ENCODE measurements at places on chromosomes 11 and 22.

DNA sequence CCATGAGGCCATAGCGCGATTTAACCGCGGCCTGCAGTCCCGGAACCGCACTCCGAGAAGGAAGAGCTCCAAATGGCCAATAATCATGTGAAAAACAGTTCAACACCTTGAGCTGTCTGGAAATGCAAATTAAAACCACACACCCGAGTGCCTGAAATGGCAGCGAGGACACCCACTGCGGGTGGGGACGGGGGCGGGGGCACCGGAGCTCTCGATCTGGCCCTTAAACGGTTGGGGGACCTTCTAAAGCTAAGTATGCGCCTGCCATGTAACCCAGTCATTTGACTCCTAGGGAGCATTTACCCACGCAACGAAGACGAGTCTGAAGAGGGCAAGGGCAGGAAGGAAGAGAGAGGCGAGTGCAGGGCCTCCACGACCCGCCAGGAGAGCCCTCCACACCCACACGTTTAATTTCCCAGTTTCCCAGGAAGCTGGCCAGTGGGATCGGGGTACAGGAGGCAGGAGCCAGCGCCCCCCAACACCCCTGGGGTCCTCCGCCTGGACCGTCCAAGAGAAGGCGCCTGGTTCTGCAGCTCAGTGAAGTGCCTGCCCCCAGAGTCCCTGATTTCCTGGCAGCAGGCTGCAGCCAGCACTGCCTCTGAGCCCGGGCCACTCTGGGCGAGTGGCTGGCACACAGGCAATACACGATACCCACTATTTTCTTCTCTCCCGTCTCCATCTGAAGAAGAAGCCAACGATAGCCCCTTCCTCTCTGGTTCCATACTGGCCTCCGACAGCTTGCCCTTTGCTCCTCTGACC is 1.7 kb downstream of the TTLL8 start:
- no peak for DNase-seq

GRCh38 chr11:1285876-1286275 is 23.6 kb downstream of the TOLLIP start:
- no peak for DNase-seq

DNA sequence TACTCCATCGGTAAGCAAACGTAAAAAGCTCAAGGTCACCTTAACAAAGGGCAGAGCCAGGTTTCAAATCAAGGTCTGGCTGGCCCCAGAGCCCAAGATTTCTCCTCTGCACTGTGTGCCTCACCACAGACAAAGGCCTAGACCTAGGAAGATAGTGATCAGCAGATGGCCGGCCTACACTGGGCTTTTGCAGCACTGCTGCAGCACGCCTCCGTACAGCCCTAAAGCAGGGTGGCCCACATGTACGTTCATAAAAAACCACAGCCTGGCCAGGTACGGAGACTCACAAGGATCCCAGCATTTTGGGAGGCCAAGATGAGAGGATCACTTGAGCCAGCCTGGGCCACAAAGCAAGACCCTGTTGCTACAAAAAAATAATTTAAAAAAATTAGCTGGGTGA is 106.3 kb upstream of the PITPNB start:
- no peak for DNase-seq

GRCh38 chr11:118533769-118534729 is 3.1 kb downstream of the TMEM25 start:
- DNase-seq: no peak

DNA sequence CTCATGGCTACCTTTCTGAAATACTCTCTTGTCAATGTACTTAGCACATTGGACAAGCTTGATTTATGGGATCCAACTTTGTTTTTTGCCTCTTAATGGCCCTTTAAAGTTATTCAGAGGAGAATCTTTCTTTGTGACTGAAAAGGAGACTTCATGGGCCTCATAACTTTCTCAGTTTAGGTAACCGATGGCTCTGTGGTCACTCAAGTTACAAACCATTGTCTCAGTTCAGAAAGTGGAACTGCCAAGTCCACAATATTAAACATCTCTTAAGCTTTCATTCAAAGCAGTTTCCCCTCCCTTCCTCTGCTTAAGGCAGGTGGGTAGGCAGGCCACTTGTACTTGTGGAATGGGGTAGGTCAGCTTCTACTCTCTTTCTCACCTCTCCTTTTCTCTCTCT is 12.3 kb upstream of the ARL14EP start:
- DNase-seq: no peak

DNA sequence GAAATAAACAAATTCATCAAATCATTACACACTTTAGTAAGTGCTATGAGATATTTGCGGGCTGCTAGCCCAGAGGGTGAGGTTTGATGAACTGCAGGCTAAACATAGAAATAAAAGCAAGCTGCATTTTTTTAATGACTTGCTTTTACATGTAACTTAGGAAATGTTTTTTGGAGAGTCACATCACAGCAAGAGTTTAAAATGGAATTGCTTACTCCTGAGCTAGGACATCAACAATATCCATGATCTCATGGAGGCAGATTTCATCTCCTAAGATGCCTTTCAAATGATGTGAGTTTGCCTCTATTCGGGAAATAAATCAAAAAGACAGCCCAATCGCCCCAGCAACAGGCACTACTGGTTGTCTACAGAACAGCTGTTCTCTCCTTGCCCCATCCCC is 73.4 kb upstream of the CD44 start:
- no peak for DNase-seq

- DNase-seq: no peak
Measured at GRCh38 chr11:57475191-57475590, 14.9 kb downstream of the RTN4RL2 start.

DNA sequence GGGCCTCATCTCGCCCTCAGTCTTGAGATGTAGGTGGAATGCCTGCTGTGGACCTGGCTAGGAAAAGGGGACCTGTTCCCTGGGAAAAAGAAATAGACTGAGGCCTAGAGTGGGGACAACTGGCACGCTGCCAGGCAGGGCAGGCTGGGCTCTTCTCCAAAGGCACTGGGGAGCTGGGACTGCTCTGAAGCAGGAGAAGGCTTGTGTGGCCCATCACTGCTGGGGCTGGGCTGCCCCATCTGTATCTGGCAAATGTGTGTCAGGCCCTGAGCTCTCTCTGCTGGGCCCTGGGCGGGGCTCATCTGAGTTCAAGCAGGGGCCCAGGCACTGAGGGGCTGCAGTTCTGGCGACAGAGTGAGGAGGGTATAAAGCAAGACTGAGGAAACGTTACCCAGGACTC is 32.9 kb downstream of the ARVCF start:
- no peak for DNase-seq

Data from CD4-positive, alpha-beta T cell (primary cell).